AG09319 (cell line): ENCODE measurements at places on chromosomes 3 and 15.

- no peak for DNase-seq
These were observed at the start of gene SCG5 for GRCh38 chr15:32641517-32642059. Gene SCG5, plus strand, starts transcription at chr15:32641710. Its CDS starts 1,883 bp downstream, at chr15:32643593.

- no peak for DNase-seq
These were observed 7.3 kb downstream of the FAM98B start for GRCh38 chr15:38461066-38461833.

- no peak for DNase-seq
These were observed 17.2 kb downstream of the ALPK3 start for GRCh38 chr15:84834229-84834955.

DNA sequence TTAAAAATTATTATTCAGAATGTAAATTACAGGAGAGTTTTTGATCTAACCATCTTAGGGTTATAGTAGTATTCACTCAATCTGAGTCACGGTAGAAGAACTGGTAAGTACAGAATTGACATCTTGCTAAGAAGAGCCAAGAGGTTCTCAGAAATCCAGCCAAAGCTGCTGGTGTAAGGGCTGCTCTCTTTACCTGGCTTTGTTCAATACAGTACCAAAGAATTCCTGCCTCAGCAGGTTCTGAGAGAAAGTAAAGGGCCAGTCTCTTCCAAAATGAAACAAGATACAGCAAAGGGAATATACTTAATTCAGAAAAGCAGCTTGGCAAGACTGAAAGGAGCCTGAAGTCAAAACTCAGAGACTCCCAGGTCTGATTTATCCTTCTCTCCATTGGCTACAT is 193.1 kb downstream of the TNIK start:
- no peak for DNase-seq

DNA sequence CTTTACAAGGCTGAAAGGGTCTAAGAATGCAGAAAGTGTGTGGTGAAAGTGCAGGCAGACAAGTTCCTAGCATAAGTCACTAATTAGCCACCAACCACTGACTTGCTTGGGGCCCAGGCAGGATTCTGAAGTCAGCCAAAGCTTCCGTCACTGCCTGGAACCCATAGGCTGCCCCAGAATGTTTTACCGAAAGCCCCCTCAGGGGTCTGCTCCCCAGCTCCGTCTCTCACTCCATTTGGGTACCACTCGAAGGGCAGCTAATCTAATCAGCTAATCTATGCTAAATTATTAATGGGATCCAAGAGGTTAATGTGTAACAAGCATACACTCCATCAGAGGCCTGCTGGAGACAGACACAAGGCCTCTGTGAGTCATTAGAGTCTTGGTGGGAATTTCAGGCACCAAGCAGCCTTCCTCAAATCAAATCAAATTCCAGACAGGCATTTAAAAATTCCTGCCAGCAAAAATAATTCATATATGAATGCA is 13.2 kb downstream of the ADAMTS9 start:
- no peak for DNase-seq

DNA sequence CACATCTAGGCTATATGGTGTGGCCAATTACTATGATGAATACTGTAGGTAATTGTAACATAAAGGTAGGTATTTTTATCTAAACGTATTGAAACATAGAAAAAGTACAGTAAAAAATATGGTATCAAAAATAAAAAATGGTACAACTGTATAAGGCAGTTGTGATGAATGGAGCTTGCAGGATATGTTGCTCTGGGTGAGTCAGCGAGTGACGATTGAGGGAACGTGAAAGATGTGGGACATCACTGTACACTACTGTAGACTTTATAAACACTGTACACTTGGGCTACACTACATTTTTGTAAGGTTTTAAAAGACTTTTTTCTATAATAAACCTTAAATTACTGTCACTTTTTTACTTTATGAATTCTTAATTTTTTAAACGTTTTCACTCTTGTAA is 10.3 kb downstream of the CTNNB1 start:
- DNase-seq: no peak
